Activated CD8-positive, alpha-beta T cell treated with anti-CD3 and anti-CD28 coated beads, Interleukin-2, amount 10 ng/mL, durations not matched to agents 7 days and 5 days (primary cell): ENCODE measurements at places on chromosomes 16 and 17.
A peak's percentile ranks its signal among the peaks of the same experiment; 100 is the strongest.

DNA sequence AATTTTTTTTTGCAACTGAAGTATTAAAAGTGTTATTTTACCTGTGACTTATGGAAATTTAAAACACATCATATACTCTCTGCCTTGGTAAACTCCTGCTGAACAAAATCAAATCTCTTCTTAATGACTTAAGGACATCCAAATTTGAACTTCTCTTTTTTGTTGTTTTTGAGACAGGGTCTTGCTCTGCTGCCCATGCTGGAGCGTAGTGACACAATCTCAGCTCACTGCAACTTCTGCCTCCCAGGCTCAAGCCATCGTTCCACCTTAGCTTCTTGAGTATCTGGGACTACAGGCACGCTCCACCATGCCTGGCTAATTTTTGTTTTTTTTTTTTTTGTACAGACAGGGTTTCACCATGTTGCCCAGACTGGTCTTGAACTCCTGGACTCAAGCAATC is 56.1 kb downstream of the SKAP1 start:
- H3K36me3 ChIP-seq, result peaks cover 33% of the 10 kb centered on the region
- no peak overlapping the region for H3K27ac ChIP-seq
- no peaks in the 10 kb centered on the region for H3K27me3 ChIP-seq
- DNase-seq, result no peak

DNA sequence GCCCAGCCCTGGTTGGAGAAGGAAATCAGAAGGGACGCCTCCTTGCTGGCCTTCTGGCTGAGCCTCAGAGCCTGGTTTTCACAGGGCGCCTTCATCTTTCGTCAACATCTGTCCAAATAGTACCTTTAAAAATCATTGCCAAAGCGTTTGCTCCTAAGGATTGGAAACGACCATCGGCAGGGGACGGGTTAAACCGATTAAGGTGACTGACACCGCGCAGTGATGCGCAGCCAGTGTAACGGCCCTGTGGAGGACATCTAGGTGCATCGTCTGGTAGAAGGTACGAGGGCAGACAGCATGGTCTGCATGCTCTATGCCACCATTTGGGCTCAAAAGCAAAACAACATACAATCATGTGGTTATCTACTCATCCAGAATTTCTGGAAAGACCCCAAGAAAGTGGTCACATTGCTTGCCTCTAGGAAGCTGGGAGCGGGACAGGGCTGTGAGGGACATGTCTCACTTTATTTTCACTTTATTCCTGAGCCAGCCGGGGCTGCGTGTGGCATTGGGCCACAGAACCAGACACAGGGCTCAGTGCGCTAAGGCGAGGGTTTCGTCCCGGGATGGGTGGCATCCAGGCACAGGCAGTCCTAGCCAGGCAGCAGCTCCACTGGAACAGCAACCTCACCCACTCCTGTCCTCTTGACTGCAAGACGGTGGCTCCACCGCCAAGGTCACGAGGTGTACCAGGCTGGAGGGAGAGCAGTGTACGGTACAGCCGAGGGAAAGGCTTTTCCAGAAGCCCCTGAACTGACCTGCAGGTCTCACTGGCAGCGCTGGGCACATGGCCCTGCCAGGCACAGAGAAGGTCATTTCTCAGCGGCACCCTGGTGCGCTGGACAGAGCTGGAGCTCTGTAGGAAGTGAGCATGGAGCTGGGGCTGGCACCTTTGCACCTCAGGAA is 40.9 kb upstream of the JPH3 start:
- H3K4me3 ChIP-seq, result no peak overlapping the region
- H3K4me1 ChIP-seq, result no peaks in the 10 kb centered on the region
- peaks cover 4% of the 10 kb centered on the region for H3K36me3 ChIP-seq
- no peak for DNase-seq
- no peak overlapping the region for H3K27ac ChIP-seq
- peaks cover 9% of the 10 kb centered on the region for H3K27me3 ChIP-seq

GRCh38 chr16:59324462-59324861 is 590.3 kb upstream of the GOT2 start:
- H3K27ac ChIP-seq, result no peak overlapping the region
- no peaks in the 10 kb centered on the region for H3K36me3 ChIP-seq
- no peak overlapping the region for H3K4me3 ChIP-seq
- DNase-seq, result no peak
- H3K27me3 ChIP-seq, result no peaks in the 10 kb centered on the region

DNA sequence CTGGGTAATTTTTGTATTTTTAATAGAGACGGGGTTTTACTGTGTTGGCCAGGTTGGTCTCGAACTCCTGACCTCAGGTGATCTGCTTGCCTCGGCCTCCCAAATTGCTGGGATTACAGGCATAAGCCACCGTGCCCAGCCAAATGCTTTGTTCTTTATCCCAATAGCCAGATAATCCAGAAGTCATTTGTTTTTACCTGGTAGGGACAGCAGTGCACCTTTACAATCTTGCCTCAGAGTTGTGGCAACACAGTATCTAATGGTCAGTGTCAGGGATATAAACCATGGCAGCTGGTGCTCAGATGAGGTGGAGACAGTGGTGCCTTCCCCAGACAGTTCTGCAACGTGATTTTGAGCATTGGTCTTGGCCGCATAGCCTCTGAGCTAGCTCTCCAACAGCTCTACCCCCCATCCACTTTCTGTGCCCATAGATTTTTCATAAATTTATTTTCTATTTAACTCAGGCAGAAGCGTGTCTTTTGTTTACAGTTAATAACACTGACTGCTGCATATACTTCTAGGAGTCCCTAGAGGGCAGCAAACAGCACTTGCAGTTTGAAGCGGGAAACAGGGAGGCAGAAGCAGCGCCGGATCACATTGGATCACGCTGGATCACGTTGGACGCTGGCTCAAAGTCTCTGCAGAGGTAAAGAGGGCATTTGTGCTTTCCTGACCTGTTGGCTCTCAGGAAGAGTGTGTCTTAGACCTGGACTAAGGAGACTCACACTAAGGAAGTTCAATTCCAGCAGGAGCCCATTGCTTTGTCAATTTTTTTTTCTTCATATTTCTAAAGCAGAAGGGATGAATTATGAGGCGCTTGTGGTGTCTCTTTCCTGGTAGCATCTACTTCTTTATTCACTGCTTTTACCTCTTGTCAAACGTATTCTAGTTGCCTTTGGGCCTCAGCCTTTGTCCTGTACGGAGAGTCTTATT is 5.1 kb upstream of the GGT6 start:
- H3K27me3 ChIP-seq, result peaks cover 2% of the 10 kb centered on the region
- H3K4me3 ChIP-seq, result peak overlapping the region; percentile 7
- peak; percentile 75 for DNase-seq
- no peak overlapping the region for H3K27ac ChIP-seq
- no peaks in the 10 kb centered on the region for H3K36me3 ChIP-seq

- H3K27me3 ChIP-seq, result no peaks in the 10 kb centered on the region
- H3K36me3 ChIP-seq, result no peaks in the 10 kb centered on the region
- DNase-seq, result no peak
- H3K4me3 ChIP-seq, result no peak overlapping the region
- H3K4me1 ChIP-seq, result no peaks in the 10 kb centered on the region
These were observed 2.6 kb upstream of the HPR start for GRCh38 chr16:72060405-72060804.

- H3K27ac ChIP-seq, result no peak overlapping the region
- H3K36me3 ChIP-seq, result peaks cover 37% of the 10 kb centered on the region
- H3K4me1 ChIP-seq, result peaks cover 14% of the 10 kb centered on the region
- no peak overlapping the region for H3K4me3 ChIP-seq
- no peak for DNase-seq
- no peaks in the 10 kb centered on the region for H3K27me3 ChIP-seq
These were observed 173.3 kb upstream of the CACNG5 start for GRCh38 chr17:66661411-66662256.

DNA sequence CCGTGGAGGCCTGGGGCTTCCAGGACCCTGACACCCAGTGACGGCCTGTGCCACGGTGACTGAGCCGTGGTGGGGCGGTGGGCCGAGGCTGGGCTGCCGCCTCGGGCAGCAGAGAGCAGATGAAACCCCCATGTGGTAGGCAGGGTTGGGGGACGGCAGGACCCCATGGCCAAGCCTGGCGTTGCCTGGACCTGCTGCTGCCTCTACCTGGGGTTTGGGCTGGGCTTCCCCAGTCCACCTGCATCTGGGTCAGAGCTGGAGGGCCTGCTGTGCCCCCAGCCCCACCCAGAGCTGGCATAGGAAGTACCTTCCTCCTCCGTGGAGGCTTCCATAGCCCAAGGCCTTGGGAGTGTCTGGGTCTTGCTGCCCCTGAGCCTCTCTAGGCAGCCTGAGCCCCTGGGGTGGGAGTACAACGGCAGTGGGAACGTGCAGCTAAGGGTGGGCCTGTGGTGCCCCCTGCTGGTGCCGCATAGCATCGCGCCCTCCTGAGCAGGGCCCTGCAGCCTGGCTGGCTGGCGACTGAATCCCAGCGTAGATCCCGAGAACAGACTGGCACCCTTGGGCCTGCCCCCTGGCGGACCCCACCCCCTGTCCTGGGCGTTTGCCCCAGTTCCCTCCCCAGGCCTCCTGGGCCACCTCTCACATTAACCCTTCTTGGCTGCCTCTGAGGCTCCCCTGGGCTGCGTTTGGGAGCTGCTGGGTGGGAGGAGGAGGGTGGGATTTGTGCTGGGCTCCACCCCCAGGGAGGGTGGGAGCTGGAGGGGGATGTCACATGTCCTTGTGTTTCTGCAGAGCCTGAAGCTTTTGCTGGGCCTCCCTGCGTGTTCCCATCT is 12.6 kb upstream of the ATP6V0C start:
- no peak overlapping the region for H3K4me3 ChIP-seq
- no peak overlapping the region for H3K27ac ChIP-seq
- peak; percentile 85 for DNase-seq
- H3K27me3 ChIP-seq, result no peaks in the 10 kb centered on the region
- no peaks in the 10 kb centered on the region for H3K4me1 ChIP-seq
- H3K36me3 ChIP-seq, result peaks cover 7% of the 10 kb centered on the region
